ENCODE measurements at places on chromosomes 1 and 21.

GRCh38 chr1:70896224-70896623 lies 151.4 kb downstream of the PTGER3 start:
- no peak for DNase-seq

DNA sequence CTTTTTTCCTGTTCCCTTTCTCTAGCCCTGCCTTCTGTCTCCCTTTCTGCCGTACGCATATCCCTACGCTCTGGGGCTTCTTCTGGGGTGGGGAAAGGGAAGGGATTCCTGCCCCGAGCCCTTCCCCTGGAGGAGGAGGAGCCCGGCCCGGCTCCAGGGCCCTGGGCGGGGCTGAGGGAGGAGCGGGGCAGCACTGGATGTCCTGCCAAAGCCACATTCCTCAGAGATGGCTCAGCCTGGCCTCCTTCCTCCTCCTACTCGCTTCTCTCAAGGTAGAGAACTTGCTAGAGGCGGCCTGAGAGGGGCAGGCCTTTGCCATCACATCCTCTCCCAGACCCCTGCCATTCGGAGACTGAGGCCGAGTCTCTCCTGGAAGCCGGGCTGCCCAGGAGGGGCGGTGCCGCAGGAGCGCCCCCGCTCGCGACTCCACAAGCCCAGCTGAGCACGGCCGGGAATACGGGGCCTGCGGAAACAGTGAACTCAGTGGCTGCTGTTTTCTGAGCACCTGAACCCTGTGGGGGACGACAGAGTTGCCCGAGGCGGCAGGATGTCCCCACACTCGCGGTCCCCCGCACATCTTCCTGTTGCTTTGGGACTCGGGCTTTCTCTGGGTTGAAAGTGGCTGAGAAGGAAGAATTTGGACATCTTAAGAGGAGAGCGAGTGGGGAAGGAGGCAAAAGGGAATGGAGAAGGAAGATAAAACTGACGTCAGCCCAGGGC lies 12.2 kb downstream of the ADAMTSL4 start:
- no peak for DNase-seq

DNA sequence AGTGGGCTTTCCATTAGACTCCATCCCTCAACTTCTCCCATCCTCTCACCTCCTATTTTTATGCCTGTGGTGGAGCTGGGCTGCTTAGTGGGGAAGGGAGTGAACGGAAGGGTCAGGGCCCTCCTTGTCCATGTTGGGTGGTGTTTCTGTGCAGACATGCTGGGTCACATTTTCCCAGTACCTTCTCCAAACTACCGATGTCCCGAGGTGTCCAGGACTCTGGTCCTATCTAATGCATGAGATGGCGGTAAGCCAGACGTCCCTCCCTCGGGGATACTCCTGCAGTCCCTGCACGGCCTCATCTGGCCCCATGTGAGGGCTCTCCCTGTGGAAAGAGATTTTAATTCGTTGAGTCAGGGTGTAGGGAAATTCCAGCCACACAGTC lies 61.0 kb downstream of the OBSCN start:
- DNase-seq: no peak

DNA sequence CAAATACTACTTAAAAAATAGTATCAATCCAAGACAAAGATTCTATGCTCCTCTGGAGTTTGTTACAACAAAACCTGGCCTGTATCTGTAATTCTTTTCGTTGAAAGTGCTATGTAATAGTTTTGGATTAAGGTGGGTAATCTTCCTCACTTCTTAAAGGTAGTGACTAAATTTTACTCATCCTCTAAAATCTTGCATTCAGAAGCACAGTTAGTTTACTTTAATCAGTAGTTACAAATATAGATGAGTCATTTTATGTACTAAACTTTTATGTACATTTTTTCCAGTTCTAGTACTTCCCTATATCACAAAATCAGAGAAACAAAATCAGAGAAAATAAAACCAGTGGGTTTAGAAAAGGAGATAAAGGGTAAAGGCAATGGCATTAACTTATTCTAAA lies 51.3 kb downstream of the ZNHIT6 start:
- DNase-seq: no peak

- DNase-seq: no peak
Measured at GRCh38 chr1:83625646-83626045, 373.3 kb downstream of the TTLL7 start.

DNA sequence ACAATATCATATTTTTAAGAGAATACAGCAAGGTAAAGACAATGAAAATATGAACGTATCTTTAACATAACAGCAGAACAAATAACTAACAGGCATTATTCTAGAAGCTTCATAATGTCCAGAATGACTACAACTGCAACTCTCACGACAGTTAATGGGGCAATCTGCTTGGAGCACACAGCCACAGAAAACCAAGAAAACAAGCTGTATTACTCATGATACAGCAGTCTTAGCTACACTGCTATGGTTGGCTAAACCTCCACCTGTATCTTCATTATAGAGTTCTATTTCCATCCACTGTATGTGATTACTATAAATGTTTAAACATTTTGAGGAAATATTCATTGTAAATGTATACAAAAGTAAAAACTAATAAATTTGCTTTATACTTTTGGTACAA lies 139.9 kb downstream of the DPYD start:
- DNase-seq: no peak

DNA sequence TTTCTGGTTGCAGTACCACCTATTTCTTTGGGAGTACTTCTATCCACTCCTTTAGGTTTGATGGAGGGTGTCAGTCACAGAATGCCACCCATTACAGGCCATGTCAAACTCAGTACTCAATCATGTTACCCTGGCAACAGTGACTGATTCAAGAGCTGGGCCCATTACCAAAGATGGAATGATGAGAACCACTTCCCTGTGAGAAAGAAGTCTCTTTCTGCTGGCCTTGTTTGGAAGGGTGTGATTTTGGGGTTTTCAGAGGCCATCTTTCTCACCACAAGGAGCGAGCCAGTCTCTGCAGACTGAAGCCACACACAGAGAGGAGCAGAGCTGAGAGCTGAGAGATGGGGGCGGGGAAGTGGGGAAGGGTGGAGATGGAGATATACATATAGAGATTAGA lies 13.9 kb upstream of the STUM start:
- DNase-seq: no peak

- DNase-seq: no peak
Measured at GRCh38 chr1:77571642-77572041, 110.8 kb downstream of the ZZZ3 start.

DNA sequence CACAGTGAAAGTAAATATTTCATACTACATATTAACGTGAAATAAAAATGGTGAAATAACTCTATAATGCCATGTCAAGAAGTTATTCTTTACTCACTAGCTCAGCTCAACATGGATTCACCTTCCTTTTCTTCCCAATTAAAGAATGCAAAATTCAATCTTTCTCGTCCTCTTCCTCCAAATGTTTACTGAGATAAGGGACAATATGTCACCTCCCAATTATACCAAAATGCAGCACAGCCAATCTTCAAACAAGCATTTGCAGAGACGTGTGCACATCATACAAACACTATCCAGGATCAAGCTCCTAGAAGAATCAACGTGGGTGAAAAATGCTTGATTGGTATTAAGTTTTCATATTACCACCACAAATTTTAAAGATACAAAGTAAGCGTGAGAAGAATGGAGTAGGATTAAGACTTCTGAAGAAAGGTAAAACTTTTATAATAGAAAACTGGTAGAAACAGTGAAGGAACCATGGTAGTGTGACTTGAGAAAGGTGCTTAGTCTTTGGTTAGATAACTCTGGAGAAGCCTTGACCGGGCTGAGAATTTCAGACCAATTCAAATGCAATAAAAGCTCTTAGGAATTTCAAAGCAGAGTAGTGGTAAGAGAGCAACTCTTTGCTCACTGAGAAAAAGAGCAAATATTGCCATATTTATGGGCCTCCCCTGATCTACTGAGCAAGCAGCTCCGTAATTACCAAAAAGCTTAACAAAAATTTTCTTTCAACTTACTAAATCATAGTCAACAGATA lies 7.2 kb downstream of the PTP4A2 start:
- DNase-seq: no peak

DNA sequence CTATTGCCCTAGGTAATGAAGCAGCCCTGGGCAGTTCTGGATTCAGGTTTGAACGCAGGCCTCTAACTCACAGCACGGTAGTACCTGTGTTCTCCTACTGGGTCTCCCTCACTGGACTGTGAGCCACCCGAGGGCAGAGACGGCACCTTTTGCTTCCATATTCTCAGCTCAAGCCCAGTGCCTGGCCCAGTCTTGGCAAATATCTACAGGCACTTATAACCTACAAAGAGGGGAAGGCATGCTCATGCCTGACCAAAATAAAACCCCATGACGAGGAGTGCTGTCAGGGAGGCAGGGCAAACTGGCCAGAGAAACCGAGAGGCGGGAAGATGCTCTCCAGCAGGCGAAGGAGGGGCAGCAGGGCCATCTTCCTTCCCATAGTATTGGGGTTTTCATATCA lies 91.1 kb downstream of the DDX20 start:
- no peak for DNase-seq

DNA sequence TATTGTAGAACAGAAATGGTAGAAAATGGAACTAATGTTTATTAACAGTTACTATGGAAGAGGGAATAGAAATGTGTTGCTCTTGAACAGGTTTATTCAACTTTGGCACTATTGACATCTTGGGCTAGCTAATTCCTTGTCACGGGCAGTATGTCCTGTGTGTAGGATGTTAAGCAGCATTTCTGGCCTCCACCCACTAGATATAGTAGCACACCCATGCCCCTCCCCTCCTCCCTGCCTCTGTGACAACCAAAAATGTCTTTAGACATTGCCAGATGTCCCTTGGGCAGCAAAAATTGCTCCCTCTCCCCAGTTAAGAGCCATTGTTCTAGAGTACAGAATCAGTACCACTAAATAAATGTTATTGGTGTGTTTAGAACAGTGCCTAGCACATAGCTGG lies 91.4 kb upstream of the TPTE start:
- DNase-seq: no peak

GRCh38 chr1:46043458-46044017 lies 88.9 kb downstream of the PIK3R3 start:
- DNase-seq: no peak

DNA sequence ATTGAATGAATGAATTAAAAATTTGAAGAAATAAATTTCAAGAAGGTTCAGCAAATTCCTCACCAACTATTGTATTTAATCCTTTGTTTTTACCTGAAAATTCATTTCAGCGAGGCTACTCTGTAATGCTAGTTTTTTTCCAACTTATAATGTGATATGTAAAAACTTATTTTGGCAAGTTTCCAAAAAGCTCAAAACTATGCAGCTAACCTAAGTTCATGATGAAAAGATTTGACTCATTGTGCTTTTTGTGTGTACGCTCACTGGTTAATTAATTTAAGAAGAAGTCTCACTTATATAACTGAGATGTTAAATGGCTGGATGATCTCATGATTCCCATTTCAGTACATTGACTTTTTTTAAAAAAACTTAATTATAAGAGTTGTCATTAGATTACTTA lies 196.0 kb upstream of the SAMSN1 start:
- no peak for DNase-seq

GRCh38 chr21:43919871-43920801 lies 55.1 kb downstream of the AGPAT3 start:
- no peak for DNase-seq

DNA sequence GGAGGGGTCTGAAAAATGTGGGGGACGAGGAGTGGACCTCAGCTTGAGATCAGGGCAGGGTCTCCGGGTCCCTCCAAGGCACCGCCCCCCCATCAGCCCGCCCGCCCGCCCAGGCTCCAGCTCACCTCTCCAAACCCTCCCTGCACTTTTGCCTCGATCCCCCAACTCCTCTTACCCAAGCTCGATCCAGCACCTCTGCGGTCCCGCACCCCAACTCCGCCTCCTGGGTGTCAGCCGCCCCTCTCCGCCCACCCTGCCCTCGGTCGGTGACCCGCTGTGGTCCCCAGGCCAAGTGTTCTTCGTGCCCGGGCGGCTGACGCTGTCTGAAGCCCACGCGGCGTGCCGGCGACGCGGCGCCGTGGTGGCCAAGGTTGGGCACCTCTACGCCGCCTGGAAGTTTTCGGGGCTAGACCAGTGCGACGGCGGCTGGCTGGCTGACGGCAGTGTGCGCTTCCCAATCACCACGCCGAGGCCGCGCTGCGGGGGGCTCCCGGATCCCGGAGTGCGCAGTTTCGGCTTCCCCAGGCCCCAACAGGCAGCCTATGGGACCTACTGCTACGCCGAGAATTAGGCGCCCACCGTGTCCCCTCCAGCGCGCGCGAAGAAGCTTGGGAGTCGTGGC lies 5.7 kb downstream of the HAPLN2 start:
- DNase-seq: no peak

- DNase-seq: no peak
Measured at GRCh38 chr1:116006486-116006964, 30.2 kb downstream of the SLC22A15 start.

GRCh38 chr1:172826096-172826741 lies 167.3 kb downstream of the FASLG start:
- DNase-seq: no peak

- no peak for DNase-seq
Measured at GRCh38 chr1:157868654-157869053, 27.0 kb upstream of the CD5L start.

- no peak for DNase-seq
Measured at GRCh38 chr21:40158366-40158765, 291.1 kb downstream of the PCP4 start.

DNA sequence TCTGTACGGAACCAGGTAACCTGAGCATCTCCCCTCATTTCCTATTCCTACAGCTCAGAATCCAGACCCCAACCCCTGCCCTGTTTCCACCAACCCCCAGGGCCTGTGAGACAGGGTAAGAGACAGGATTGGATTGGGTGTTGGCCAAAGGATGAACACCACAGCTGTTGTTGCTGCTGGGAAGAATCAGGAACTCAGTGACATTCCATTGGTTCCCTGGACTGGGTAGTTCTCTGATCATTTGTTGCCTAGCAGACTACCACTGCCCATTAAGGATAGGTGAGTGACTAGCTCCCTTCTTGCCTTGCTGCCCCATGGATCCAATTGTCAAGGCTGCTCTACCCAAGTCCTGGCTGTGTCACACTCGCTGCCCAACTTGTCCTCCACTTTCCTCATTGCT lies 10.0 kb downstream of the NCSTN start:
- no peak for DNase-seq

Measured in activated CD4-positive, CD25-positive, alpha-beta regulatory T cell treated with anti-CD3 and anti-CD28 coated beads, Interleukin-2, amount 50 U/mL, for 16 hours (primary cell).